T-helper 1 cell (primary cell): ENCODE measurements at places on chromosomes 6 and 20.

- no peak for DNase-seq
Observed at GRCh38 chr6:127690092-127690491, 113.1 kb downstream of the C6orf58 start.

- no peak for DNase-seq
Observed at GRCh38 chr6:147503587-147503986, 4.9 kb upstream of the SAMD5 start.

DNA sequence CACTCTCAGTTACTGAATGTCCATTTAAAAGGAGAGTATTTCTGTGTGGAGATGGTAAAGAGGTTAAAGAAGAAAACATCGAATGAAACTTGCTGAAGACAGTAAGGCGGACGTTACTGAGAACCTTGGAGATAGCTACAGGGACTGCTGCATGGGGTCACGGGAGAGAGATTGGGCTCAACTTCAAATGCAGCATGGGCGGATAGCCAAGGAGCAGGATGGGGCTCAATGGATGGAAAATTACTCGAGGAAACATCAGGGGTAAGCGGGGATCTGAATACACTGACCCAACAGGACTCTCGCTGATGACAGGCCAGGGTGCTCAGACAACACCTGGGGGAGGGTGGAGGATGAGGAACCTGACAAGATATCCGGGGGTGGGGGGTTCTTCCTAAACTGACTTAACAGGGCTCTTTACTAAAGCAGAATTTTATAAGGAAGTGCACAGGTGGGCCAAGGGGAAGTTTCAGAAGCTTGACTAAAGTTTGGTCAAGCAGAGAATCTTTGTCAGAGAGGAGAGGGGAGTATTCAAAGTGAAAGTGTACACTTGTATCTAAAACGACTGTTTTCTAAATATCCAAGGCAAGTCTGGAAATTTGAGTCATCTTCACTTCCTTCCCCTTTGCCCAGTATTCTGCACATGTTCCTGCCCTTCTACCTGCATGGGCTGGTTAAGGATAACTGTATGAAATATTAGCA is 22.8 kb downstream of the ECT2L start:
- DNase-seq: no peak

DNA sequence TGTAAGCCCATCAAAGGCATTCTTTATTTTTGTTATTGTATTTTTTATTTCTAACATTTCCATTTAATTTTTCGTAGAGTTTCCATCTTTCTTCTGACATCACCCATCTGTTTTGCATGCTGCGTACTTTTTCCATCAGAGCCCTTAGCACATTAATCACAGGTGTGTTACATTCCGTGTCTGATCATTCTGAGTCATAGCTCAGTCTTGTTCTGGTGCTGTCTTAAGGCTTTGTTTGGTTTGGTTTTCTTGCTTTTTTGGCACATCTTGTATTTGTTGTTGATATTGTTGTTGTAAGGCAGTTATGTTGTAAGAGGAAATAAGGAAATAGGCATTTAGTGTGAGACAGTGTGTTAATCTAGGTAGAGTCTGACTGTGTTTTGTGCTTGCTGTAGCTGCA is 214.6 kb upstream of the CDH4 start:
- DNase-seq: no peak

DNA sequence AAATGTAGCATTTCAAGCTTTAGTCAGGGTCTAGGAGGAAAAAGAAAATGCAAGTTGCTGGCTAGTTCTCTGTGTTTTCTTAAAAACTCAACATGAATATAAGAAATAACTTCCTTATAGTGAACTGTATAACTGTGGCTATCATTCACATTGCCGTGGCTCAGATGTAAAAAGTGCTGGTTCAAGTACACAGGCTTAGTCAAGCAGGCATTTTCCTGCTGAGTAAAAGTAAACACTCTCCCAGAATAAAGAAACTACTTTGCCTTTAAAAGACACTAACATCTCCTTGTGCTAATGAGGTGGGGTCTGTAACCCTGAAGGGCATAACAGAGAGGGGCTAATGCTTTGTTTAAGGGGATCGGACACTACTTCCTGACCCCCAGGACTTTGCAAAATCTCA is 3.3 kb downstream of the ATP5F1E start:
- no peak for DNase-seq

GRCh38 chr6:67952948-67953347 is 682.1 kb upstream of the ADGRB3 start:
- no peak for DNase-seq

- DNase-seq: peak; percentile 56
Observed at GRCh38 chr6:119294984-119295383, 54.6 kb downstream of the MAN1A1 start.

DNA sequence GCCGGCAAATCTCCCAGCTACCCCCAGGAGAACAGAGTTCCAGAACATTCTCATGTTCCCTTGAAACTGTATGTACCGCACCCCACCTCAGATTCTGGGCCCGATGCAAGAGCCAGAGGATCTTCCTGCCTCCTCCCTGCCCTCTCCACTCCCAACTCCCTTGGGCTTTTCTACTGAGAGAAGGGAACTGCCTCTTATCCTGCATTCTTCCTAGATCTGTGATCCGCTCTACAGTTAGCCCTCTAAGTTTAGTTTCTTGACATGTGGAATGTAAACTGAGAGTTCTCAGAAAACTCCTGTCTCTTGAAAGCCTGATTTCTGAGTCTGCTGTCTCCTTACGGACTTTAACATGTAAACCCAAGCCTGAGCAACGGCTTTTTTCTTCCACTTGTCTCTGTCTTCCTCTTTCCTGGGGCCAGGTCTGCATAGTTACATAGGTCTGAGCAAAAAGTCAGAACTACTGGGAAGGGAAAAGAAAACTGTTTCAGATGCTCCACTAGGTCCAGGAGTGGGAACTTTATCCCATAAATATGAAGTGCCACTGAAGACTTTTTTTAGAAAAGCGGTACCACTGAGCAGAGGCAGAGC is 86.5 kb upstream of the TNFAIP3 start:
- DNase-seq: no peak

DNA sequence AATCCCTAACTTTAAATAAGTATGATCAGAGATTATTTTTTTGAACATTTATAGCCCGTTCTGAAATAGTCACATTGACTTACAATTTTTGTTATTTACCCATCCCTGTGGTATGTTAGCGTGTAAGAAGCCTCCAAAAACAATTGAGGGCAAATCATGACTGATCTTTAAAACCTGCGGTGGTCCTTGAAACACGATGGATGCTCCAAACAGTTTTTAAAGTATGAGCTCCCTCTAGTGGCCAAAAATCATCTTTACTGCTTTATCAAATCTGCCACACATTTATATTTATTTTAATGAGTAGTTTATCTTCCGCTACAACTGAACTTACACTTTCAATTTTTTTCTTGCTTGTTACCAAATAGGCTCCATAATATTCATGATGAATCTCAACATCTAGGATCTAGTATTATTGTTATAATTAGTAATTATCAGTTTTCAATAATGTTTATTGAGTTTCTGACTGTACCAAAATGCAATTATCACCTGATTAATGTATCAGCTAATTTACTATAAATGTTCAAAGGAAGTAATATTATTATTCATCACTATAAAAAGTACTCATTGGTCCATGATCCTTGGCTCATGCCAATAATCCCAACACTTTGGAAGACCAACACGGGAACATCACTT is 52.2 kb downstream of the MARCKS start:
- DNase-seq: no peak

DNA sequence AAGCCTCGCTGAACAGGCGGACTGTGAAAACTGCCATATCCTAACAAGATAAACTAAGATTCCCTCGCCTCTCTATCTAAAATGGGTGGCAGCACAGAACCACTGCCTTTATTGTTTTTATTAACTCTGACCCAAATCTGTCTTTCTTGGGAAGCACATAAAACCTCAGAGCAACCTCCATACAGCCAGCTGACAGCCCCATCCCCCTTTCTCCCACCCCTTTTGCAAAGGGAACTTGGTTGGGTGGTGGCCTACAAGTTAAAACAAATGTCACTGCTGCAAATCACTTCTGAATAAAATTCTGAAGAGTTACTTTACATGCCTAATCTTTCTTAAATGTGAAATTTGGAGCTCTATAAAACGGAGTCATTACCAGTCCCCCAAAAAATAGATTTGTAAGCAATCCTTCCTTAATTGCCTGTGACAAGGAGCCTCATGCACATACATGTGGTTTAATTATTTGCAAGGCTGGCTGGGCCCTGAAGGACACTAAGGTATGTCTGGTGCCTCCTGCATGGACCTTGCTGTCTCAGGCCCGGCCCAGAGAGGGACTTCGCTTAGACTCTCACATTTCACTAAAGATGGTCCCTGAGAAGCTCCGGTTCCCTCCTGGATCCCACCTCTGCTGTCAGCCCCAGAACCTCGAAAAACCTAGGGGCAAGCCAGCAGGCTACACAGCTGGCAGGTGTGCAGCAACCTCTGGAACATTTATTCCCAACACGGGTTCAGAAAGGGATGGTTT is 21.7 kb downstream of the PXDC1 start:
- no peak for DNase-seq

- no peak for DNase-seq
Observed at GRCh38 chr6:5314191-5314865, 53.0 kb downstream of the FARS2 start.

DNA sequence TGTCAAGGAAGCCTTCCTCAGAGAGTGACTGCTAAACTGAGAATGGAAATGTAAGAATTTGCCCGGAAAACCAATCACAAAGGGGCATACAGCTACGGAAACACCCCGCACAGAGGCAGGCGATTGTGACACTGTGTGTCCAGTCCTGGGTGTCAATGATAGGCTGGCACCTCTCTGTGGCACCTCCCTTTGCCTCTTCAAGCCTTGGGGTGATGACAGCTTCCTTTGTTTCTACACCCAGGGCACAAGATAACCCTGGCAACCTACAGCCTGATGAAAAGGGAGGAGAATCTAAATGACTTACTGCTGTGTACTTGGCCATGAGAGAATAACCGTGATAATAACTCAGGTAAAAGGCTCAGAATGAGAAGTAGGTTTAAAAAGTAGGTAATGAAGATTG is 93.6 kb upstream of the SSTR4 start:
- no peak for DNase-seq

DNA sequence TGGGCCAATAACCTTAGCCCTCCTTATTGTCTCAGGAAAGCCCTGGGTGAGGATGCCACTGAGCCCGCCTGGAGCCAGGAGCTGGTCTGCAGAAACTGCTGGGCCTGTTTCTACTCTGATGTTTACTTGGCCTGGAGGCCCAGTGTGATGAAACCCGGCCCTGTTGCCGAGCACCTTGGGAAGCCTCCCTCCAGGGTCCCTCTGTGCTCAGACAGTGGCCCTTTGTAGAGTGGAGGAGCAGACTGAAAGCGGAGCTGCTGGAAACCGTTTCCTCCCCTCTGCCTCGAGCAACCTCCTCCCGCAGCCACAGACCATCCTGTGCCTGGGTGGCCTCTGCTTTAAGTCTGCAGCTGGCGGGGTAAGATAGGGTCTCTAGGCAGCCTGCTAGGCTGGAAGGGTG is 84.1 kb upstream of the EPB41L1 start:
- no peak for DNase-seq

DNA sequence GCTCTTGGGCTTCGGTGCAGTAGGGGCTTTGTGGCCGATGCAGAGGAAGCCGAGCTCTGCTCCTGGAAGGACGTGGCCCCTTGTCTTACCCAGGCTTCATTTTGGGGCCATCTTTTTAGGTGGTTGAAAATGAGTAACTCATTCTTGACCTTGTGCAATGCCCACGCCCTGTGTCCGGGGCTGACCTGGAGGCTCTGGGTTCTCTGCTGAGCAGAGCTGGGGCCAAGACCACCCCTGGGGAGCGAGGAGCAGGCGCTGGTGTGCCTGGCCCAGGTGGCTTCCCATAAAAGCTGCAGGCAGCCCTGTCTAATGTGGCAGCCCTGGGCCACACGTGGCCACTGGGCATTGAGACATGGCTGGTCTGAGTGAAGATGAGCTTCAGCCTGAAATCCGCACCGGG is 25.7 kb downstream of the NTSR1 start:
- no peak for DNase-seq

DNA sequence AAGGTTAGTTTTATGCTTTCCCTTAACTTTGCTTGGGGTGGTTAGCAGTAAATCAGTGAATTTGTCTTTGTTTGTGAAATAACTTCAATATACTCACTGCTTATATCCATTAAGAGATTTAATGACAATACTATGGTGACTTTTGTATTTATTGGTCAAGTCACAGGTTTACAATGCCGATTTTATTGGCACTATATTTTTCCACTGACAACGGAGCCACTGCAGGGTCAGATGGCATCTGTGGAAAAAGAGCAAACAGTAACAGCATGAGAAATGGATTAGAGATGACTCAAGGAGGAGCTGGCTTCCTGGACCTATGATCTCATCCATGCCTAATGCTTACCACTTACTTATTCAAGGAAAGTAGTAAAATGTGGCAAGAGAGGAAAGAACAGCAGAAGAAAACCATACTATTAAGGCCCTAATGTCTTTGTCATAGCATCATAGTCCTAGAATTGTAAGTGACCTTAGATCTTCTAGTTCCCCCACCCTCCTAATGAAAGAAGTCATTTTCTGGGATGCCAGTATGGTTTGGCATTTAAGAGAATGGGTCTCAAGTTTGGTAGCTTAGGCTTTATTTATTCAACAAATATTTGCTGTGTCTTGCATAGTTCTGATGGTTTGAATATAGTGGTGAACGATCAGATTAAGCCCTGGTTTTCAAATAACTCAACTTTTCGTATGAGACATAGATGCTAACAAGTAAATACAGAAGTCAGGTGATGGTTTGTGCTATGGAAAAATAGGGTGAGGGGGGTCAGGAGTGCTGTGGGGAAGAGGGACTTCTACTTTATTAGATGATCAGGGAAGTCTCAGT is 18.5 kb downstream of the RNF144B start:
- DNase-seq: no peak

- no peak for DNase-seq
Observed at GRCh38 chr6:165487347-165487746, 175.7 kb downstream of the PDE10A start.

DNA sequence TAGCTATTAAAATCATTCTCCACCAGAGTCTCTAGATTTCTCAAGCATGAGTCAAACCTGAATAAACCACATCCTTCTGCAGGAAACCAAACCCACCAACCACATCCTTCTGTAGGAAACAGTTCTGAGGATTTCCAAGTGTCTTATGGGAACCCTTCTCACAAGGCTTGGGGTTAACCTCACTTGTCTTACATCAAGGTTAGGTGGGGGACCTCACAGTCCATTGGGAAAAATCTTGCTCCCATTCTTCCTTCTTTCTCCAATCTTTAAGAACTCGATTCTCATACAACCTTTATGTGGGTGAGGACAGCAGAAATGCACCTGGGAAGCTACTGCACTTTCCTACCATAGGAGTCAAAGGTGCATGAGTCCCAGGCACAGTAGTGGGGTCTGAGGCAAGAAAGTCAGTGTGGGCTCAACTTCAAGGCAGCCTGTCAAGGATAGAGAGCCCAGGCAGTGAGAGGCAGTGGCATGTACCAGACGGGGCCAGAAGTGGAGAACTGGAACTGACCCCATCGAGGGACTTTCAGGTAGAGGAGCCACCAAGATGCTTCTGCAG is 114.5 kb downstream of the SLC22A3 start:
- peak; percentile 93 for DNase-seq
